HT-29 (cell line): ENCODE measurements at places on chromosomes 6 and 20.

GRCh38 chr6:108807928-108808327 is 40.3 kb upstream of the ARMC2 start:
- no peak for DNase-seq

GRCh38 chr6:162856885-162857284 is 129.1 kb downstream of the PACRG start:
- DNase-seq = peak; percentile 63

DNA sequence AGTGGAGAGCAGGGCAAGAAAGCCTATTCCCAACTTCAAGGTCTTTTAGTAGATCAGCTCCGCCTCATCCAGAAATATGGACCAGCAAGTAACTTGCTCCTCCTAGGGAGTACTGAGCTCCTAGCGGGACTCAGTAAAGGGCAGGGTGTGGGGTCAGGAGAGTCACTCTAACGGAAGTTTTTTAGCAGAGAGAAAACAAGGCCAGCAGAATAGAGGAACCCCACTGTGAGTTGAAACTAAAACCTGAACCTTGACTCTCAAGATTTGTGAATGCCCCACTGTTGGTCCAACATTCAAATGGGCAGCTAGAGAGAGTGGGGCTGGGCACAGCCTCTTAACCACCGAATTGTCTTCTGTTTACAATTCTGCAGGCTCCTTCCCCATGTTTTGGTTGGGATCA is 244.8 kb downstream of the FARS2 start:
- DNase-seq = no peak

GRCh38 chr20:41137614-41138474 is 501 bp downstream of the PLCG1 start:
- peak; percentile 32 for DNase-seq

DNA sequence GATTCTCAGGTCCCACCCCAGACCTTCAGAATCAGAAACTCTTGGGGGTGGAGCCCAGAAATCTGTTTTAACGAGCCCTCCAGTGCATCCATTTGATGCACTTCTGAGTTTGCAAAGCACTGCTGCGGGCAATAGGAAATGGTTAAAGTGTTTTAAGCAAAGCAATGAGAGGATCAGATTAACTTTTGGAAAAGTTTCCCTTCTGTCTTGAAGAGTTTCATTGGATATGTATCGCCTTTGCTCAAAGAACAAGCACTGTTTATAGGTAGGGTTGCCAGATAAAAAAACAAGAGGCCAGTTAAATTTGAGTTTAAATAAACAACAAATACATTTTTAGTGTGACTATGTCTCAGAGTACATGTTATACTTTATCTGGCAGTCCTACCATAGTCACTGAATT is 226.0 kb downstream of the BMP7 start:
- DNase-seq = no peak

- DNase-seq = no peak
Observed at GRCh38 chr6:146498309-146498708, 45.3 kb upstream of the RAB32 start.

- DNase-seq = no peak
Observed at GRCh38 chr6:48067886-48068277, 43.1 kb downstream of the PTCHD4 start.
